Calu3 (cell line): ENCODE measurements at places on chromosomes 4 and X. TPM values are rescaled to one million over a fixed set of nuclear protein-coding genes. Genes with fewer than 3 reads are reported as not detected.

DNA sequence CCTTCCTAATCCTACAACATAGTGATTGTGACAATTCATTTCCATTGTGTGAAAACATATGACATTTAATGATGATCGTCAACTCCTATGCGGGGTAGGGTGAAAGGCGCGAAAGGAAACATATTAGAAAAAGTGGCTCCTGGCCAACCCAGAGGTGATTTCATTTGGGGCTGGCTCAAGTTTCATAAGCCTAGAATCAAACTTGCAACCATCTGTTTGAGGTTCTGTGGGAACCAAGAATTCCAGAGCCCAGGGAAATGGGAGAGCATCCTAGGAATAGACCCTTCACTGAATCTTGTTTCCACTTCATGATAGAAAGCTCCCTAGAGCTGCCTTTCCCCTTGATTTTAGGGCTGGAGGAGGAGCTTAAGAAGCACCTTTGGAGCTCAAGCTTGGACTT, 101.3 kb upstream of the EGFL6 start:
- no peak for DNase-seq
- H3K36me3 ChIP-seq: no peaks in the 10 kb centered on the region
- H3K4me3 ChIP-seq: no peak overlapping the region

DNA sequence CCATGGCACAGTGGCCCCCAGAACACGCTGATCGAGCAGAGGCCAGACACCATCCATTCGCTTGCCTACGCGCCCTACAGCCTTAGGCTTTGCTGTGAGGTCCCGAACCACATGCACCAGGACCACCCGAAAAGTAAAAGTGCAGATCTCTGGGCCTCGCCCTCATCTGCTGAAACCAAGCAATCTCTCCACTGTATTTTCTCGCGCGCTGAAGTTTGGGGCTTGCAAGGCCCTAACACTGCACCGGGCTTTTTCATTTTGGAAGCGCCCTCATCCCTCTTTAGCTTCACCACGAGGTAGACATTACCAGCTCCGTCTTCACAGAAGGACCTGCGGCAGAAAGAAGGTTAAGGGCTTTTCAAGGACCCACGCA, 21.2 kb downstream of the NKX3-2 start:
- no peaks in the 10 kb centered on the region for H3K36me3 ChIP-seq
- no peaks in the 10 kb centered on the region for H3K27me3 ChIP-seq
- H3K27ac ChIP-seq: no peak overlapping the region
- no peak for DNase-seq
- H3K4me1 ChIP-seq: no peaks in the 10 kb centered on the region

DNA sequence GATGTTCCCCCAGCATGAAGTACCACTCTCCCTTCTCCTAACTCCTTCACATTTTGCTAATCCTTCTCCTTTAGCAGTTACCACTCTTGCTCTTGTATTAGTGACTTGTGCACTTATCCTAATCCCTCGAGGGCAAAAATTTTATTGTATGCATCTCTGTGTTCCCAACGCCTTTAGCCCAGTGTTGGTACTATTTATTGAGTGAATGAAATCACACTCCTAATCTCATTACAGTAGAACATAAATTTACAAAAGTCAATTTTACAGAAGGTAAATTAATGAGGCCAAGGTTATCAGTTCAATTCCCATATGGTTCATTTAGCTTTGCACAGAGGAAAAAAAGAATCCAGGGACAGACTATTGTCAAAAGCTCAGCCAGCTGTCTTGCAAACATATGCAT, 178.4 kb downstream of the NR3C2 start:
- peaks cover 3% of the 10 kb centered on the region for H3K4me1 ChIP-seq
- no peaks in the 10 kb centered on the region for H3K36me3 ChIP-seq
- H3K4me3 ChIP-seq: no peak overlapping the region
- H3K27me3 ChIP-seq: no peaks in the 10 kb centered on the region
- DNase-seq: no peak

GRCh38 chr4:70752236-70752635, 30.5 kb downstream of the RUFY3 start:
- H3K4me1 ChIP-seq: peaks cover 9% of the 10 kb centered on the region
- DNase-seq: no peak
- H3K36me3 ChIP-seq: no peaks in the 10 kb centered on the region
- H3K4me3 ChIP-seq: no peak overlapping the region
- H3K27me3 ChIP-seq: no peaks in the 10 kb centered on the region

DNA sequence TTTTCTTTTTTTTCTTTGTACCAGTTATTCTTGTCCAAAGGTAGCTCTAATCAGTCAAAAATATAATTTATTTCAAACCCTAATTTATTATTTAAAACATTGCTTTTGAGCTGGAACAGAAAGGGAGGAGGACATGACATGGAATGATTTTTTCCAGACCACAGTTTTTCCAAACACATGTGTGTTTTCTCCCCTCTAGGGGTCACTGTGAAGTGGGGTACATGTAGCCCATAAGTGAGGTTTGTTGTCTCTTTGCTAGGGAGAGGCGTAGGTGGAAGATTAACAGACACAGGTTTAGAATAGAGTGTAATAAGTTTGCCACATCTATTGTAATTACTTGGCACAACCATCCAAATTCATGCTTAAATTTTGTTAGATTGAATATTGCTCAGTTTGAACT, 83.0 kb downstream of the TNIP2 start:
- DNase-seq: no peak
- H3K4me1 ChIP-seq: peaks cover 10% of the 10 kb centered on the region
- H3K4me3 ChIP-seq: no peak overlapping the region
- no peaks in the 10 kb centered on the region for H3K27me3 ChIP-seq

GRCh38 chr4:168852387-168852786, 157.7 kb downstream of the CBR4 start:
- peaks cover 16% of the 10 kb centered on the region for H3K4me1 ChIP-seq
- no peak for DNase-seq
- no peak overlapping the region for H3K27ac ChIP-seq
- H3K4me3 ChIP-seq: no peak overlapping the region
- H3K36me3 ChIP-seq: peaks cover 5% of the 10 kb centered on the region

DNA sequence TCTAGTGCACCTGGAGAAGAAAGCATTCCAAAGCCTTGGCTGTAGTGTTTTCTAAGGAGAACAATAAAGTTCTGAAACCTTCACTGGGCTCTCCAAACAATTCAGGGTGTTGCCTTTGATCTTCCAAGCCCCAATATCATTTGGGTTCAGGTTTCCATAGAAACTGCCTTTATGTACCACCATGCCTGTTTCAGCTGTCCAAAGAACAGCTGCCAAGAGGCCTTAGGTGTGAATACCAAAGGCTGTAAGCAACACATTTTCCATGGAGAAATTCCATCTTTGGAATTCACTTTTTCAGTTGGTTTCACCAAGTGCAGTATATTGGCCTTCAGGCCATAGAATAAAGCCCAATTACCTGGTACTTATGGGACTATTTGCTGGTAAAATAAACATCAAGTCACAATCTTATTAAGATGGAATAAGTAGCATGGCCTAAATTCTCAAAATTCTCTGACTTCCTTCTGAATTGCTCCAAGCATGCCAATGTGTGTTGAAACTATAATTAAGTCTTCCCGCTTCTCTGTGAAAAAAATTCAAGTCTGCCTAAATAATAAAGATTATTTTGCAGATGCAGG, 61.9 kb downstream of the COX18 start:
- no peak for DNase-seq
- no peaks in the 10 kb centered on the region for H3K36me3 ChIP-seq
- no peaks in the 10 kb centered on the region for H3K4me1 ChIP-seq
- H3K27me3 ChIP-seq: peaks cover 23% of the 10 kb centered on the region

Gene GATA1
- not detected in 2 replicates for total RNA-seq

Gene MAGEA2
- not detected in 2 replicates for total RNA-seq

Gene GLUD2
- total RNA-seq: 16.3 and 19.6 TPM in 2 replicates

Gene UGT8
- total RNA-seq: 20.2 and 23.1 TPM in 2 replicates
